ENCODE measurements at places on chromosomes 7 and 10.

DNA sequence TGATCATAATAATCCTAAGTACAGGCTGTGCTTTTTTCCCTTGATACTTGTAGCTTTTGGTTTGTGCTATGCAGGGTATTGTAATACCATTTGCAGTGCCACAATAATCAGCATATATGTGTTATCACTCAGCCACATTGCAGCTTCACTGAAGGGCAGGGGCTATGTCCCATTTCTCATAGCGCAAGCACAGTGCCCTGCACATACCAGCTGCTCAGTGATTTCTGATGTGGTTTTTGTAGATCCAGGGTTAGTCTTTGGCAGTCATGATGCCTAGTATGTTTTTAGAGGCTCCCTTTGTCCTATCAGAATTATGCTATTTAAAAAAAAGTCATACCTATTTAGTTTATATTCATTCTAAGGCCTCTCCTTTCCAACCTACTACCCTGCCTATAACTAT lies 25.8 kb downstream of the MET start:
- DNase-seq: no peak

DNA sequence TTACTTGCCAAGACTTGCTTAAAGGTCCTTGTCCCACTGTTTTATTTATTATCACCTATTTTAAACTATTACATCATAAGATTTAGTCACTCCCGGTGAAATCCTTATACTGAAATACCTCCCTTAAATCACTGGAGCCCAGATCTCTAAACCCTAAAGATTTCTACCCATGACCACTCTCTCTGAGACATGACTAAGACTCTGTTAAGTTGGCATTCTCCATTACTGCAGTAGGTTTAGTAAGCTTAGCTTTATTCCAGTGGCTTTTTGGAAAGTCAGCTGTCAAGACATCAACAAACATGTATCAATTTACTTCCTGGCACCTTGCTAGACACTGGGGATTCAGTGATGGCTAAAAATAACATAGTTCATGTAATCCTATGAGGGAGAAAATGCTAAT lies 874.2 kb downstream of the KCNMA1 start:
- no peak for DNase-seq

- no peak for DNase-seq
These were observed 710.6 kb upstream of the CELF2 start for GRCh38 chr10:10307036-10307435.

DNA sequence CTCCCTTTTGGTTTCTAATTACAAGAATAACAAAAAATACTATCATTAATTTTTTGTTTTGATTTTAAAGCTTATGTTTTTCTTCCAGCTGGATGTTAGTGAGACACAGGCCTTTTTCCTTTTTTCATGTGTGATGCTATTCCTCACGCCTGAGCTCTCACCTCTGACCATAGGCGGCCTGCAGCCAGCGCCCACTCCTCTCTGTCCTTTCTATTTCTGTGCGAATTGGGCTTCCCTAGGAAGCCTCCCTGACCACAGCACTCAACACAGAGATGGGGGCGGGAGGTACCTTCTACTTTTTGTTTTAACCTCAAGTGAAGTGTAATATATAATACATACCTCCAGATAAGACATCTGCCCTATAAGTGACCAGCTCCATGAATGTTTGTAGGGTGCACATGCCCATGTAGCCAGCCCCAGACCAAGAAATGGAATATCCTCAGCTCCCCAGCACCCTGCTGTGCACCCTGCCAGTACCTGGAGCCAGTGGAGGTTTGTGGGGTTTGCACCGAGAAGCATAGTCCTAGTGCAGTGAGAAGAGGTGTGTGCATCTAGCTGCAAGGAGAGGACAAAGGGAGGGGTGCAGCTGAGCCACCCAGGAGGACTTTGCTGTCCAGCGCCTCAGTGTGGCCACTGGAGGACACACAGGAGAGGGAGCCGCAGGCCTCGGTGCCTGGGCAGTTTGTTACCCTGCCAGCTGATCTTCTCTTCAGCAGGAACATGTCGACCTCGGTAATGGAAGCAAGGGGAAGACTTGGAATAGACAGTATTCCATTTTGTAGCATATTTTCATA lies 38.5 kb downstream of the BNIP3 start:
- no peak for DNase-seq

GRCh38 chr7:7446616-7447015 lies 89.1 kb downstream of the COL28A1 start:
- DNase-seq: no peak

DNA sequence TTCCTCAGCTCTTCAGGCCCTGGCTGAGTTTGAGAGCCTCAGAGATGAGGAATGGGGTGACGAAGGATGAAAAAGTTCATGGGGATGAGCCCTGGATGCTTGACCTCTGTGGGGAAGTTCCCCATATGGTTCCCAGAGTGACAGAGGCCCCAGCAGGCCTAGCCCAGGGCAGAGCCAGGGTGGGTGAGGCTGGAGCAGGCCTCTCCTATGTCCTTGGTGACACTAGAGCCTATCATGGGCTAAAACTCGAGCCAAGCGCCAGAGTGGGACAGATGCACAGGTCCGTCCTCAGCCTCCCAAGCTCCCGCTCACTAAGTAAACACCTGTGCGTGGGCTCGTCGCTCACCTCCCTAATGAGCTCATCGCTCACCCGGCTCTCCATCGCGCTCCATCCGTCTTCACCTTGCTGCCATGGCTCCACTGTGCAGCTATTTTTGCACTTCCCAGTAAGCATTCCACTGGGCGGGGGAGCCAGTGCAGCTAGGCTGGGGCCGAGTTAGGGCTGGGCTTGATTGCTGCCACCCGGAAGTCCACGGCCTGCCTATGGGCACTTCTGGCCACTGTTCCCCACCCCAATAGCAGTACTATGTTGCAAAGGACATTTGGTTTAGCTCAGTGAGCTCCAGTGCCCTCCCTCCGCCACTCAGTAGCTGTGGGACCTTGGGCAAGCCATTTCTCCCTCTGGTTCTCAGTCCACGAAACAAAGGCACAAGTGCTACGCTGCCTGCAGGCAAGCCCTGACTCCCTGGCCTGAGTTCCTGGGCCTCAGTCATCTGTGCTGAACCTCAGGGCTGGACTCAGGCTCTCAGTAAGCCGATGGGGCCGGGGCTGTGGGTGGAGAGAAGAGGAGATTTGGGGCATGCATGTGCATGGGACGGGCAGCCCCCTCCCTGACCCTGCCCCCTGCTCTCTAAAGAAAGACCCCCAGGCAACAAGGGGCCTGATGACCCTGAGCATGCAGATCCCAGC lies 117.3 kb upstream of the PCBD1 start:
- DNase-seq: no peak

GRCh38 chr7:96578606-96579005 lies 131.0 kb downstream of the SEM1 start:
- DNase-seq: no peak

DNA sequence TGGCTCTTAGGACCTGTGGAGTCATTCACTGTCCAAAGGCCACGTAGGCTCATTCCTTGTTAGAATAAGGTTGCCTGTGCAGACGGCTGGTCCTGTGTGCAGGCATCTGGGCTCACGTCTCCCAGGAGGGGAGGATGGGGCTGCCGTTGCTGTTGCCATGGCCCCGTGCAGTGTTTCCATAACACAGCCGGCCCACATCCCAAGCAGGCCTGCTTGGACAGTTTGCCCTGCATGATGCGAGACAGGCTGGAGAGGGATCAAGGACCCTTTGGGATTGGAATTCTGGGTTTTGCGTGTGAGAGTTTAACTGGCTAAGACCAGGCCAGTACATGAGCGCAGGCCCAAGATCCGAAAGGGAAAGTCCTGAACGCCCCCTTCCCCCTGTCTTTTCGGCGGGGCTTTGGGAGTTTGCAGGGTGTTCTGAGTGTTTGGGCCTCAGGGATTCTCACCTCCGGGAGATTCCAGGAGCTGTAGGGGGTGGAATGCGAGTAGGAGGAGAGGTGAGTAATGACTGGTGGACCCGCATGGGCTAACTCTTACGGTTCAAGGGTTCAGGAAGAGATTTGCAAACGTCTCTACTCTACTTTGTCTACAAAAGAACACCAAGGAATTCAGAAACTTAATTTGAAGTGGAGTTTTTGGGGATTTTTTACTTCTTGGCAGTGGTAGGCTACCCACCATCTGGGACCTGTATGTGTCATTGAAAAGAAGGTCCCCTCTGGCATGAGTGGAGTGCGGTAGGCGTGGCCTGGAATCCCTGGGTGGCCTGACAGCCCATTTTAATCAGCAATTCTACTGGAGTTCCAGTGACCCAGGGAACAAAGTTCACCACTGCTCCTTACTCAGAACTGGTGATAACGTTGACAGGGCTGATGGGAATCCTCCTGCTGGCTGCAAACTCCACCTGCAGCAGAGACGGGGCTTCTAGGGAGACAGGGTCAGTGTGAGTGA lies 125.4 kb downstream of the ITIH5 start:
- DNase-seq: no peak

GRCh38 chr7:131844369-131844768 lies 287.9 kb upstream of the PODXL start:
- no peak for DNase-seq

DNA sequence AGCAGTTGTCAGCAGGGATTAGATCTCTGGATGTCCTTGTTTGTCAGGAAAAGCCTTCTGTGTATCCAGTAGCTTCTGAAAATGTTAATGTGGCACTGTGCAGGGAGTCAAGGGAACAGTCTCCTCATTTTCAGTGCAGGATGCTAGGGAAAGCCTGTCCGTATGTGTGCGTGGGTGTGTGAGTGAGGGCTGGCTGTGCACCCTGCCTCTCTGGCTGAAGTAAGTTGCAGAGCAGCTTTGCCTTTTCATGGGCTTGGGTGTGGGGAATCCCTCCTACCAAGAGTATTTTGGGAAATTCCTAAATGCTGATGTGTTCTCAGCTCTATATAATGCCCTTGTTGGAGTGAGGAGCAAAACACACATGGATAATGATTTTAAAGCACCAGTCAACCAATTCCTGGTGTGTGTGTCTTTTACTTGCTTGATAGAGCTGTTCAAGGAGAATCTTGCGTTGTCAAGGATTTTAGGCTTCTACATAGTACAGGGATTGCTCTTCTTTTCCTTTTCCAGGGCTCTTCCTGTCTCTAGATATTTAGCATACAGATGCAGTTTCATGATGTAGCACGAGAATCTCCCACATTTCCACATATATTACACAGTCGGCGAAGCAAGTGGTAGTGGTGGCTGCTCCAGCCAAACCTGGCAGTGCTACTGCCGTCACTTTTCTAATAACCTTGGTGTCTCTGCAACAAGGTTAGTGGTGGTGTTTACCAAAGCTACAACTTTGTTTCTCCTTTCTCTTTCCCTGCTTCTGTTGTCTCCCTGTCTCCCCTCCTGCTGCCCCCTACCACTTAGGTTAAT lies 92.8 kb downstream of the MCU start:
- no peak for DNase-seq

GRCh38 chr7:27547401-27547800 lies 115.3 kb downstream of the HIBADH start:
- no peak for DNase-seq

DNA sequence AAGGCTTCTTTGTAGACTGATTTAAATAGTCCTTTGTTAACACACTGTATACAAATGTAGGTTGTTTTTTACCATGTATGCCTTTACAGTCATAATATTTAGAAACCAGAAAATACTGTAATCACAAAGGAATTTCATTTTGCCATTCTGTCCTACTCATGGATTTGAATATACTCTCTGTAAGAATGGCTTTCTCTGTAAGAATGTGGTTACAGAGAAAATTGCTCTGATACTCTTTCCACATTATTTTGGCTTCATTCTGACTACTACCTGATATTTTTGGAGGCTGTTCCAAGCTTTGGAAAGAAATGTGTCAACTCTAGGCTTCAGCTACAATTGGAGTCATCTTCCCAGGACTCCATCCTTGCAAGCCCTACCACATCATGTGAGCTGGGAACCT lies 23.5 kb downstream of the CH25H start:
- no peak for DNase-seq

GRCh38 chr10:106380706-106381105 lies 783.8 kb downstream of the SORCS1 start:
- no peak for DNase-seq

- no peak for DNase-seq
These were observed 362.5 kb upstream of the ZMIZ1 start for GRCh38 chr10:78706256-78706655.

GRCh38 chr10:34078745-34079470 lies 736.2 kb downstream of the PARD3 start:
- DNase-seq: no peak

DNA sequence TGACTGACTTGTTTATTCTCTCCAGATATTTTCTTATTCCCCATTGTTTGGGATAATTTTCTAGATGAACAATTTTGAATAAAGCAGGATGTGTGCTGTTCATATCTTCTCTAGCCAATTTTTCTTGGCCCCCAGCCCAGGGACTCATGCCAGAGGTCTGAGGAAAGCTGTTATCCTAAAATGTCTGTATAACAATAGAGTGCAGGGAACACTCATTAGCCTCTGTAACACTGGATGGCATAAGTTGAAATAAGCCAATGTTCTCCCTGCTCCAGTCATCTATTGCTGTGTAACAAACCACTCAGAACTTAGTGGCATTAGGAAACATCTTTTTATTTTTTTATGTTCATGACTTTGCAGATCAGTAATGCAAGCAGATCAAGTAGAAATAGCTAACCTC lies 121.7 kb upstream of the TRIM24 start:
- no peak for DNase-seq

GRCh38 chr10:132186488-132187429 lies at the start of gene DPYSL4:
DPYSL4 (plus strand) TSS chr10:132186948; CDS start chr10:132187064, 116 bp downstream.
- no peak for DNase-seq

DNA sequence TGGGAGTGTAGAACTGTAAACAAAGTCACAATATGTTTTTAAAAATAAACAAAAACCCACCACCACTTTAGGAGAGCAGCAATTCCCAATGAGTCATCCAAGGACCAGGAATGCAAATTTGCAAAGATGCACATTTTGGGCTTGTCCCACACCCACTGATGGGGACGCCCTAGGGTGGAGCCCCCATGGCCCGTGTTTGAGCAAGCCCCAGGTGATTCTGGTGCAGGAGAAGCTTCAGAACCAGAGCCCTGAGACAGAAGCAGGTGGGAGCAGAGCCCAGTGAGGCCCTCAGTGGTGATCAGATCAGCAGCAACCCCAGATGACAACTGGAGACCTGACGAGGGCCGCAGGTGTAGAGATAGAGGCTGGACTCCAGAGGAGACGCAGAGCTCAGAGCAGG lies 55.1 kb upstream of the PFKP start:
- DNase-seq: no peak

- no peak for DNase-seq
These were observed 40.9 kb downstream of the ITGA8 start for GRCh38 chr10:15678851-15679250.

DNA sequence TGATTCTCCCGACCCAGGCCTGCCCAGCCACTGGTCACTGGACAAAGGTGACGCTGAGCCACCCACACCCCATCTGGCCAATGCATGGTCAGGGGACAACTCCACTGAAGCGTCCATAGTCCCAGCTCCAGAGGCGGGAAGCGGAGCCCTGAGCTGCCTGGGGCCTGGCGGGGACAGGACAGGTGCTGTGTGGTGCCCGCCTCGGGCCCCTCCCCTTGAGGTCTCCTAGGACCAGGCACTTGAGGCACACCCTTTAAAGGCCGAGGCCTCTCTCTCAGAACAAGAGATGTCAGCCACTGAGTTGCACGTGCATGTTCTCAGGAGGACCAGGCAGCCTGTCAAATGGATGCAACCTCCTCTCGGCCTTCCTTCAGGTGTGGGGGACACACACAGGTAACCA lies 52.5 kb upstream of the PPP2R2D start:
- no peak for DNase-seq

GRCh38 chr7:28061824-28062196 lies 118.8 kb downstream of the JAZF1 start:
- DNase-seq: no peak

Data from stimulated activated CD4-positive, alpha-beta T cell treated with anti-CD3 and anti-CD28 coated beads, Interleukin-12 subunit alpha, Interleukin-12 subunit beta, amount 100 ng/mL, for 24 hours (primary cell).